ENCODE measurements at places on chromosomes 11 and 22.

- DNase-seq, result no peak
These were observed 22.8 kb downstream of the JAML start for GRCh38 chr11:118201966-118202365.

GRCh38 chr11:114250993-114251814 is 45.0 kb upstream of the NNMT start:
- peak; percentile 44 for DNase-seq

DNA sequence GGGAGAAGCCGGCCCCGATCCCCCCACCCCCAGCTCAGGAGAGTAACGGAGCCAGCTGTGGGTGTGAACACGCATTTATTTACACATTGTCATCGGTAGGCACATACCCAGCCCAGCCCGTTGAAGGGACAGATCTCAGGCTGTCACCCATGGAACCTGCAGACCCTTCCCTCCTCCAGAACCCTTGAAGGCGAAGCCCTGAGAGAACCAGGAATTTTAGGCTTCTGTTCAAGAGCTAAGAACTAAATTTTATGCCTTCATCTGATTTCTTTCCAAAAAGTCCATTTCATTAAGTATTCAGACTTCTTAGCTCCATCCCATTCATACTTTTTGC is 379 bp upstream of the BRMS1 start:
- DNase-seq, result no peak

DNA sequence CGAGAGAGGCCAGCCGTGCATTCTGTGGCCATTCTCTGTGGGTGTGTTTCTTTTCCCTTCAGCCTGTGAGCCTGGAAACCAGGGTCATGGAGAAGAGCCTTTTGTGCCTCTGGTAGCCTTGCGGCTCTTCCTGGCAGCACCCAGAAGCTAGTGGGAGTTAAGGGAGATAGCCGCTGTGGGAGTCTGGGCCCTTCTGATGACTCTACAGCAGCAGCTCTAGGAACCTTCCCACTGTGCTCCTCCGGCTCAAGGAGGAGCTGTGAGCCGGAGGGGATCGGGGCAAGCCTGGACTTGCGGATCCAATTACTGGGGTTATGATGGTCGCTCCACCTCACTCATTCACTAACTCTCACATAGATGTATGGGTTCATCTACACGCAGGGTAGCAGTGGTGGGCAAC is 10.5 kb downstream of the GTPBP1 start:
- DNase-seq, result no peak

DNA sequence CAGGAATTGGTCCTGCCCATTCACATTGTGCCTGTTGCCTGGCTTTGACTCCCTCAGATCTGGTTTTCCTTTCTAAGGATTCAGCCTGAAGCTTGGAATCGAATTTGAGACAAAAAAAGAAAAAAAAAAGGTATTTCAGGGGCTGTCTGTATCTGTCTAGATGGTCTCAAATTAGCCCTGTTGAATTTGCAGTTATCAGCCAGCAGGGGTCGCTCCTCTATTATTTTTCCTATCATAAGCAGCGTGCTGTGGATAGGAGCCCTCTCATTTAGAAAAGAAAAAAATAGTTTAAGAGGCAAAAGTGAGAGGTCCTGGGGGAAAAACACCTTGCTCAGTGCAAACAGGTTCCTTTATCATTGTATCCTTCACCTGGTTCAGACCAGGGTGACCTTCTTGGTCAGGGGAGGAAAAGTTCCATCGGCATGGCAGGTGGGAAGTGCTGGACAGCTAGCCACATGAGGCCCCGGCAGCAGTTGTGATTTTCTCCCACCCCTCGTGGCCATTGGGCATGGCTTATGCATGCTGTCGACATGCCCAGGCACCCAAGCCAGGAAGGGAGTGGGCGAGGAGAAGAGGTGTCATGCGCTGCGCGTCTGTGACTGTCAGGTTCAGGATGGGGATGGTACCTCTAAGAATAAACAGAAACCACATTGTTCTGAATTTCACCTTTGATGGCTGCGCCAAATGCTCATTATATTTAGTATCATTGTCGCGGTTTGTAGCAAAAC is 13.1 kb downstream of the OR5AK2 start:
- no peak for DNase-seq

- peak; percentile 95 for DNase-seq
These were observed 65.7 kb upstream of the NAV2 start for GRCh38 chr11:19646921-19647320.

GRCh38 chr11:86991341-86991740 is 36.1 kb upstream of the FZD4 start:
- no peak for DNase-seq

DNA sequence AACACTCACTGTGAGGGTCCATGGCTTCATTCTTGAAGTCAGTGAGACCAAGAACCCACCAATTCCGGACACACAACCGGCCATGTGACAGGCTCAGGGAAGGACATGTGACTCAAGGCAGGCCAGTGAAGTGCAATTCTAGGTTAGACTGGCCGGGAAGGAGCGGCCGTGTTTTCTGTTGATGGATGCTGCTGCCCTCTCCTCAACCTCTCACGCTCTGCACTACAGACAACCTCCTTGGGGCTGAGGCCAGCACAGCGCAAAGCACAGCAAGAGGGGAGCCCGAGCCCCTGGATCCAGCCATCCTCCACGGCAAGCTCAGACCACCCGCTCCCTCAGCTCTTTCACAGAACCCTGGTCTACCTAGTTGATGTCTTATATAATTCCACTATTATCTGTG is 2.8 kb downstream of the NUDT8 start:
- DNase-seq, result no peak

GRCh38 chr22:42500161-42500835 is 19.3 kb downstream of the RRP7A start:
- DNase-seq, result peak; percentile 58

DNA sequence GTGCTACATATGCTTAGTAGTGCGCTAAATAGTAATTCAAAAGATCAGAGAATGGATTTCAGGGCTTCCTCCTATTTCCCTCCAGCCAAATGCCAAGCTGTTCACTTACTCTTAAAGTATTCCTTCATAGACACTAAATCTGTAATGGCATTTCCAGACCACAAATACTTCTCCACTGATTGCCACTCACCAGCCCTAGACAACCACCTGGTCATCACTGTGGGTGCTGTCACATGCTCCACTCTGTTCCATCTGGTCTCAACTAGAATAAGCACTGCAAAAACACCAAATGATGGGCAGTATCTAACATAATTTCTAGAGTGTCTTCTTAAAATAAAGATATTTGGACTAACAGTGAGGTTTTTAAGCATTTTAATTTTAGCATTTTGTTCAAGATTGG is 341.3 kb downstream of the AASDHPPT start:
- DNase-seq, result no peak

DNA sequence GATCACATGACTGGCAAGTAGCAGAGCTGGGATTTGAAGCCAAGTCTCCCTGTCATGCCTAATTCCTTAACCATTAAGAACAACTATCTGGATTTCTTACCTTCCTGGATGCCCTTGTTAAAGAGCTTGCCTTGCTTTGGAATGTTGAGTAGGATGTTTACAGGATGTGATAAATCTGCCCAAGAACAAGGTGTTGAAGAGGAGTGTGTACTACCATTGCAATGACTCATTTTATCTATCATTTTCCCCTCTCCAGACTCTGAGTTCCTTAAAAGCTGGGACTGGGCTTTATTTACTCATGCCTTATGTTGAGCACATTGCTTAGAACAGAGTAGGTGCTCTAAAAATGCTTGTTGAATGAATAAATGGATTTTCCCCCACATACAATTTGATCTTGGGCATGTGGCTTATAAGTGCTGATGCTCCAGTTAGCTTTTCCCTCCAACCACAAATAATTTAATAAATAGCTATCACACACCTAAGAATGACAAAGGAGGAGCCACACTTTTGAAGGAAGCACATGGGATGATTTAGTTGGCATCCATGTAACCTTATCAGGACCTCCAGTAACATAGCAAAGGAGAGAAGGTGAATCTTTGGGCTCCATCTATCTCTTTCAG is 268.6 kb upstream of the SESN3 start:
- peak; percentile 43 for DNase-seq

- DNase-seq, result no peak
These were observed 75.9 kb downstream of the FAM83F start for GRCh38 chr22:40070701-40071100.
